ENCODE measurements at places on chromosomes 2 and 18.

DNA sequence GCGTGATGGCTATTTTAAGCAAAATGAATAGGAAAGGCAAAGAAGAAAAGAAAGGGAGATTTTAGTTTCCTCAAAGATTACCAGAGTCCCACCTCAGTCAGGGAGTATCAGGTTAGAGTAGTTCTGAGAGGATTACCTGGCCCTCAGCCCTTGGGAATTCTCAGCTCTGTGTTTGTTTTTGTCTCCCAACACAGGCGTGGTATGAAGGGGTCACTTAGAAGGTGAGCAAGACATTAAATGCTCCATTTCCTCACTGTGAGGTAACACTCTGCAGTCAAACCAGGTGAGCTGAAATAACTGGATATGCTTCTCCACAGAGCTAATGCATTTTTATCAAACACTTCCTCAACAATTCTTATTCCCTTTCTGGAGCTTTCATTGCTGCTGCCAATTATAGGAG lies 232.2 kb downstream of the IKZF2 start:
- no peak for DNase-seq

DNA sequence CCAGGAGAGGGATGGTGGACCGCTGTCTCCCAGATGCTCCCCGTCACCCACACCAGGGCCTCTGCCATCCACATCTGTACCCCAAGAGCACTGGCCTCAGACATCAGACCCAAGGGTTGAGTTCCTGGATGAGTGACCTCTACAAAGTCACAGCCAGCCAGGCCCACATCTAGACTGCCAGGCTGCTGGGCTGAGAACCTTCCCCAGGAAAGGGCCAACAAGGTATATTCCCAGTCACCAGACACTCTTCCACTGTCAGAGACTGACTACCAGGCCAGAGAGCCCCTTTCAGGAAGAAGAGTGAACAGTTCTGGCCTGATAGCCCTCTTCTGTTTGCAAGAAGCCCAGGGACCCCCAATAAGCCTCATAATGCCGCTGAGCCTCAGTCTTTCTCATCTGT lies 44.3 kb downstream of the C1QL2 start:
- no peak for DNase-seq

- peak; percentile 76 for DNase-seq
These were observed 25.5 kb upstream of the IHH start for GRCh38 chr2:219086196-219086595.

GRCh38 chr18:5964996-5965395 lies 69.7 kb upstream of the TMEM200C start:
- no peak for DNase-seq

GRCh38 chr2:144712550-144712940 lies 192.6 kb upstream of the ZEB2 start:
- no peak for DNase-seq

- no peak for DNase-seq
These were observed 21.1 kb upstream of the CELF4 start for GRCh38 chr18:37586656-37587225.

DNA sequence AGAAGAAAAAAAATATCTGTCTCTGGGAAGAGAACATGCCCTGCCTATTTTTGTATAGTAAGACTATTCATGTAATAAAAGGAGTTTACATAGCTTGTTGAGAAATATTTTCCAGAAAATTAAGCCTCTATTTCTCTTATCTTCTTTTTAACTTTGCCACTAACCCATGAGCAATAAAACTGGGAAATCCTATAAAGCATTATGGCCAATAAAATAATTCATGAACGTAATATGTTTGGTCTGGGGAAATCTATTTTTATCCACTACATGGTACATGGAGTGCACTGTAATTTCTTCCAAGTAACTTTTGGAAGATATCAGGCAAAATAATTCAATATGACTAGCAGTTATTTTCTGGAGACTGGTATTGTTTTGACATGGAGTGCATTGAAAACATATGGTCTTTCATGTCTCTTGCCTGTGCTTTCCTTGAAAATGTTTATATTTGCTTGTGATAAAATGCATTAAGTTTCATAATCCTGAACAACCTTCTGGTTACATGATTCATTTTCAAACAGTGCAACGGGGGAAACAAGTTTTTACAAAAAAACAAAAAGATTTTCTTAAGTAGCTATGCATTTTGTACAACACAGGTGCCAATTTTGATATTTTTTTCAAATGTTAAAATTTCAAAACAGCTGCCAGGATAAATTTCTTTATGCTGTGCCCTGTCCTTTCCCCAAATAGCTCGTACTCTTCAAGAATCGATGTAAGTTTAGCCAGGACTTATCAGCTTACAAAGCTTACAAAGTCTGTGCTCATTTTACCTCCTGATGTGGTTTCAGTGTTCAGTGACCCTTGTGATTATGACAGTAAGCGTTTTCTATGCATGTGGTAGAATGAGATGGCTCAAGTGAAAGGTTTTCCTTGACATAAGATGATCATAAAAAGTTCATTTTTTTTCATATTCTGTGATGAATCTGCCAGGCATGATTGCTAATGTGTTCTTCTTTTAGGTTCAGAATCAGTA lies 194.5 kb downstream of the UBE2E3 start:
- no peak for DNase-seq

GRCh38 chr2:99636144-99637034 lies 146.6 kb upstream of the REV1 start:
- DNase-seq: peak; percentile 29

GRCh38 chr2:197308585-197308984 lies 2.0 kb downstream of the ANKRD44 start:
- DNase-seq: no peak

DNA sequence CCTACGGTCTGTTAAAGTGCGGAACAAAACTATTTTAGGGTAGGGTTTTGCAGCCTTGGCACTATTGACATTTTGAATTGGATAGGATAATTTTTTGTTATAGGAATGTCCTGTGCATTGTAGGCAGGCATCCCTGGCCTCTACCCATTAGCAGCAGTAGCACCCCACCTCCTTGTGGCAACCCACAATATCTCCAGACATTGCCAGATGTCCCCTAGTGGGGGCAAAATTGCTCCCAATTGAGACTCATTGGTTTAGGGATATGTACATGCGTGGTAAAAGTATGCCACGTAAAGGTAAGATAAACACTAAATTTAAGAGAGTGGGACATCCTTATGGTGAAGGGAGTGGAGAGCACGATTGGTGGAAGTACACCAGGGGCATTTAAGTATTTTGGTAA lies 4.6 kb downstream of the MIB1 start:
- no peak for DNase-seq

DNA sequence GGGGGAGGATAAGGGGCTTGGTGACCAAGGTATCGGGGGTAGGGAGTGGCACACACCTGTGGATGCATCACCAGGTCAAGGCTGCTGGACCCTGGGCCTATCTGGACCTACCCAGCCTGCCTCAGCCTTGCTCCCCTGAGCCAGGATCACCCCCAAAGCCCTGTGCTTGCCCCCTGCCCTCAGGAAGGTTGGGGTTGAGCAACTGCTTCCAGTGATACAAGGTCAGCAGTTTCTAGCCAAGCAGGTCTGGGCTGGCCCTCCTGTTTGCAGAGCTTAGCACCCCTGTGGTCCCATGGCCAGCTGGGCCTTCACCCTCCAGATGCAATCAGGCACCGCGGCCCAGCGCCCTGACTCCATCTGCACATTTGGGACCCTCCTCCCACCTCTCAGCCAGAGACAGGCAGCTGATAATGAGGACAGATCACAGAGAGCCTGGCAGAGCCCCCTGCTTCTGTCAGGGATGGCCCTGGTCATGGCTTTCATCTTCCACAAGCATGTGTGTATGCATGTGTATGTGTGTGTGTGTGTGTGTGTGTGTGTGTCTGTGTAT lies 154.6 kb downstream of the TFCP2L1 start:
- no peak for DNase-seq

- peak; percentile 29 for DNase-seq
These were observed at the start of gene RAMP1 for GRCh38 chr2:237859533-237860272. TSS of gene RAMP1 (plus strand) at chr2:237859623. CDS start at chr2:237859676, 53 bp downstream.

GRCh38 chr2:9268301-9269080 lies 61.9 kb downstream of the ASAP2 start:
- no peak for DNase-seq

- no peak for DNase-seq
These were observed 41.8 kb upstream of the SLC4A10 start for GRCh38 chr2:161582386-161582785.

DNA sequence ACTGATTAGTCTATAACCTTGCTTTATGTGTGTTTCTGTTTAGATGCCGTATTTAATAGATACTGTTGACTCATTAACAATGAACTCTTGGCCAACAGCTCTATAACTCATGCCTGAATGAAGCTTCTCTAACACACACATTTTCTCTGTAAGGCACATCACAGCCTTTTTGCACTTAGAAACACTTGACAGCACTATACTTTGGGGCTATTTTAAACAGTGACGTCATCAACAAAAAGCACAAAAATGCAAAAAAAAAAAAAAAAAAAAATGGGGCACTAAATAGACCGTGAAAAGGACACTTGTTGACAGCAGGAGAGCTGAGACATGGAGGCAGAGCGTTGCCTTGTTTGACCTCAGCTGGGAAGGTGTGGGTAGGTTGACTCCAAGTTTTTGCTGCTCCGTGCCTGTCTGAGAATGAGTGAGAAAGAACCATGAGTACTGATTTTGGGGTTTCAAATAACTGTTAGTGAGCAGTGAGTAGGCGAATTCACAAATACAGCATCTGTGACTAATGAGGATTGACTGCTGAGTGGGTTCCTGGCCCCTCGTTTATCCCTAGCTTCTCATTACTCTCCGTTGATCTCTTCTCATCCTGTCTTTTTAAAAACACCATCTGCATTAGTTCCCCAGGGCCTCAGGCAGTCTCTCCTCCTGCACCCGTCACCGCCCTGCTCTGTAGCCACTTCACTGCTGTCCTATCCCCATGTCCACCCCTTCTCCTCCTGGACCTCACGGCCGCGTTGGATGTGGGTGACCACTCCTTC lies 24.4 kb downstream of the SPP2 start:
- no peak for DNase-seq

- DNase-seq: no peak
These were observed 74.7 kb upstream of the ODC1 start for GRCh38 chr2:10522726-10523405.

GRCh38 chr18:34322365-34323289 lies 97.9 kb upstream of the NOL4 start:
- DNase-seq: peak; percentile 31

- peak; percentile 34 for DNase-seq
These were observed at the start of gene SDC1 for GRCh38 chr2:20224716-20225293. TSS of gene SDC1 (minus strand) at chr2:20225130. CDS start at chr2:20224867, 263 bp downstream.

GRCh38 chr18:61582202-61582710 lies 249.0 kb downstream of the CDH20 start:
- no peak for DNase-seq

GRCh38 chr2:9800975-9801726 lies 42.1 kb upstream of the TAF1B start:
- DNase-seq: peak; percentile 94

DNA sequence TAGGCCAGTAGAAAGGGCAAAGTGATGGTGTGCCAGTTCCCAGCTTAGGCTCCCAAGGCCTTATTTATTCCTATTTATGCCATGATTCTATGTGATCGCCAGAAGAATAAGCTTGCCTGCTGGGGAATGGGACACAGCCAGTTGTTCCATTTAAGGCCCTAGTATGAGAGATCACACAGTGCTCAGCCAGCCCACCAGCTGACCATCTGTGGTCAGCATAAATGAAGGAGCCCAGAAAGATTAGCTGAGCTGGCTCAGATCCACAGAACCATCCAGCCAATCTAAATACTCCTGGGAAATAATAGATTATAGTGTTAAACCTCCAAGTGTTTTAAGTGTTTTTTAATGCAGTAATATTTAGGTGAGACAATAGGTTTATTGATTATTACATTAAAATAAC lies 12.6 kb upstream of the L3MBTL4 start:
- no peak for DNase-seq

DNA sequence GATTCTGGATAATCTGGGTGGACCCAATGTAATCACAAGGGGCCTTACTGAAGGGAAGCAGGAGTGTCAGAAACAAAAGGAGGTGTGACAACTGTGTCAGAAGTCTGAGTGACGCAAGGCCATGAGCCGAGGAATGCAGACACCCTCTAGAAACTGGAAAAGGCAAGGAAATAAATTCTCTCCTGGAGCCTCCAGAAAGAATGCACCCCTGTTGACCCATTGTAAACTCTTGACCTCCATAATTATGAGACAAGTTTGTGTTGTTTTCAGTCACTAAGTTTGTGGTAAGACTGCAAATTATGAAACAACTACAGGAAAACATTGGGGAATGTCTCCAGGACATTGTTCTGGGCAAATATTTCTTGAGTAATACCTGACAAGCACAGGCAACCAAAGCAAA lies 47.3 kb upstream of the B3GNT7 start:
- peak; percentile 41 for DNase-seq

- no peak for DNase-seq
These were observed 10.9 kb upstream of the HS6ST1 start for GRCh38 chr2:128329607-128330006.

DNA sequence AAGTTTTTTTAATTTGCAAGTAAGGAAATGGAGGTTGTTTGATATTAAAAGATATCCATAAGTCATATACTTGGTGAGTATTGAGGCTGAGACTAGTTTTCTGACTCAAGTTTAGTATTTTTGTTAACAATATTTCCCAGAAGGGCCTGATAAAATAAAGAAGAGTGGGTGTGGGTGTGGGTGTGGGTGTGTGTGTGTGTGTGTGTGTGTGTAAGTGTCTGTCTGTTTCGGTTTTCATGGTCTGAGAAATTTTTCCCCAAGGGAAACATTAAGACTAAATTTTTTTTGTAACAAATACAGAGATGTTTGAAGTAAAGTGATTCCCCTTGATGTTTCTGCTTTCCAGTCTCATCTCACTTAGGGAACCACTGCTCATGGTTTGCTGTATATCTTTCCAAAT lies 36.5 kb downstream of the PPM1B start:
- no peak for DNase-seq

- no peak for DNase-seq
These were observed 55.5 kb upstream of the SLC8A1 start for GRCh38 chr2:40507432-40507831.

DNA sequence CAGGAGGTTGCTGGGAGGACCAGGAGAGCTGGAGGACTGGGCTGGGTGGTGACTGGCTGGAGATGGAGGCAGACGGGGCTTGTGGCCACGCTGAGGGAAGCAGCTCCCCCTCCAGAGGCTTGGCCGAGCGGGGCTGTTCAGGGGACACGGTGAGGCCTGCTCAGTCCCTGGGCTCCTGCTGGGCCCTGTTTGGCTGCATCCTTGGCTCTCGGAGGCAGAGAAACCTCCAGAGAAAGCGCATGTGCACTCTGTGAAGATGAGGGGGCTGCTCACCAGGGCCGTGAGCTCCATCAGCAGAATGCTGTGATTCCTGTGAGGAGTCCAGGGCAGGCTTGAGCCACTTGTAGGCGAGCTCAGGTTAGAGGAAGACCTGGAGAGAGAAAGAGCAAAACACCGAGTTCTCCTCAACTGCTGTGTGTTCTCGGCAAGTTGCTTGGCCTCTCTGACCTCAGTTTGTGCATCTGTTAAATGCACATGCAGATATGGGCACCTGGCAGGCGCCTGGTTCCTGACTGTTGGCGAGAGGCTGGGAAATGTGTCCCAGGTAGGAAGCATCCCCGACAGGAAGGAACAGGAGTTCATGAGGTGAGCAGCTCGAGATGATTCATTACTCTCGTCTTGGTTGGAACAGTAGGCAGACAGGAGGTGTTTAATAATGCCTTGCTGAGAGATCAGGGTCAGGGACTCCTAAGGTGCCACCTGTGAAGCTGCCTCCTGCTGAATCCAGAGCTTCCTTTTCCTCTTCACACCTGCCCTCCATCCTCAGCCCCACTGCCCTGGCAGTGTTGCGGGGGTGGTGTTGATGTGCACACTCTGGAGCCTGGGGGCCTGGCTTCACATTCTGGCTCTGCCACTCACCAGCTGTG lies 941 bp downstream of the ZAP70 start:
- DNase-seq: no peak

Data from suppressor macrophage (primary cell).